ENCODE measurements at places on chromosomes 2 and 18. TPM values are rescaled to one million over a fixed set of nuclear protein-coding genes. Genes with fewer than 3 reads are reported as not detected.

COBLL1 gene
- 15.3 TPM for total RNA-seq

ARHGAP25 gene
- 5.3 TPM for total RNA-seq

TOGARAM2 gene
- 51.9 TPM for total RNA-seq

DNA sequence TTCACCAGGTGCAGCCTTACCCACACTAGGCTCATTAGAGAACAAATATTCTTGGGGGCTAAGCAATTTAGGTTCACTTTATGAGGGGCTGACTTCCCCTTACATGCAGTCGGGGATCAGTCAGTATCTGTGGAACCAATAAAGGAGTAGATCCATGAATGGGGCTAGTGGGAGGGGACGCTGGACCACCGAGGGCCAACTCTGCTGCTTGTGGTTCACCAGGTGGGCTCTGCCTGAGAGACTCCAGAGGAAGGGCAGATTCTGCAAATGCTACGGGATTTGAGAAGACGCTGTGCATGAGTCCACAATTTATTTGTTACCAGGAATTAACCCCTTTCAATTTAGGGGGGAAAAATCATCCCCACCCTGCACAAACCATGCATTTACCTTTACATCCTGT is 15.9 kb upstream of the HAAO start:
- H3K27ac ChIP-seq = no peak overlapping the region
- no peaks in the 10 kb centered on the region for H3K27me3 ChIP-seq
- no peak overlapping the region for H3K4me3 ChIP-seq
- H3K4me1 ChIP-seq = peaks cover 28% of the 10 kb centered on the region
- no peak for DNase-seq
- H3K36me3 ChIP-seq = no peaks in the 10 kb centered on the region

GRCh38 chr2:219574484-219575311 is 2.6 kb downstream of the INHA start:
- no peaks in the 10 kb centered on the region for H3K36me3 ChIP-seq
- H3K4me1 ChIP-seq = peaks cover 28% of the 10 kb centered on the region
- no peak for DNase-seq
- peaks cover 52% of the 10 kb centered on the region for H3K27me3 ChIP-seq
- H3K27ac ChIP-seq = no peak overlapping the region
- no peak overlapping the region for H3K4me3 ChIP-seq

DNA sequence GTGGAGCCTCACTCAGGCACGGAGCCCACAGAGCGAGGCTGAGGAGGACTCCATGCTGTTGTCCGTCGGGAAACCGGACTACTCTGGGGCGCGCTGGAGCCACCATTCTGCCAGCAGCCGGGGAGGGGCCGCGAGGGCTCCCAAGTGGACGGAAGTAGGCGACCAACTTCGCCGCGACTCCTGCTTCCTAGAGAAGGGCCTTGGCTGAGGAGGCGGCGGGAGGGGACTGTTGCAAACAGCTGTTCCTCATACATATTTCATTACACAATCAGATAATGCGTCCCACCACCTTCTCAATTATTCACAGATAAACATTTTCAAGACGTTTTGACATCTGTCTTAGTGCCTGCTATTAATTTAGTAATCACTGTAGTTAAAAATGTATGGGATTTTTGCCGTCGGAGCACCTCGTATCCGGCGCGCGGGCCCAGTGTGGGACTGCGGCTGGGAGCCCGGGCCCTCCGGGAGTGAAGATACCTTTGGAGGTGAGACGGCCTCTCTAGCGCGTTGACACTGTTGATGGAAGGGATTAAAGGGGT is 11.7 kb upstream of the SIX3 start:
- peak overlapping the region; percentile 56 for H3K4me3 ChIP-seq
- H3K27me3 ChIP-seq = peaks cover 100% of the 10 kb centered on the region
- peaks cover 44% of the 10 kb centered on the region for H3K4me1 ChIP-seq
- no peak overlapping the region for H3K27ac ChIP-seq
- DNase-seq = no peak

All from left ventricle myocardium inferior (tissue), 1 donor.